B cell (primary cell): ENCODE measurements at places on chromosomes 3 and 15.
A peak's percentile ranks its signal among the peaks of the same experiment; 100 is the strongest.

DNA sequence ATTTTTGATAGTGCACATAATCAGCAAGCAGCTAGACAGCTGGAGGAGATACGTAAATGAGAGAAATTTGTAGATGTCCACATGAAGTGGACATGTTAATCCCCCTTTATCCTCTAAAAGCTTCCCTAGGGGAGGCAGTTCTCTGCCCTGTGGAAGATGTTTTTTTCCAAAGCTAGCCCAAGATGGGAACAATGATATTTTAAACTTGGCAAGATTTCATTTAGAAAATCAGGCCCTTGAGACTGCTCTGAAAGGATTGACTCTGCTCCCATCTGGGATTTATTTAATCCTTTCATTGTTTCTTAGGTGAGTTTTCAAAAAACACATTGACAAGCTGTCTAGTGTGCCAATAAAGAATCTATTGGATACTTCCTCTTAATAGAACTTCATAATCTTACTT lies 92.0 kb downstream of the SYNPR start:
- DNase-seq, result no peak

GRCh38 chr3:17456046-17456445 lies 286.4 kb downstream of the TBC1D5 start:
- no peak for DNase-seq

- no peak for DNase-seq
Observed at GRCh38 chr15:48289628-48290027, 41.6 kb upstream of the DUT start.

DNA sequence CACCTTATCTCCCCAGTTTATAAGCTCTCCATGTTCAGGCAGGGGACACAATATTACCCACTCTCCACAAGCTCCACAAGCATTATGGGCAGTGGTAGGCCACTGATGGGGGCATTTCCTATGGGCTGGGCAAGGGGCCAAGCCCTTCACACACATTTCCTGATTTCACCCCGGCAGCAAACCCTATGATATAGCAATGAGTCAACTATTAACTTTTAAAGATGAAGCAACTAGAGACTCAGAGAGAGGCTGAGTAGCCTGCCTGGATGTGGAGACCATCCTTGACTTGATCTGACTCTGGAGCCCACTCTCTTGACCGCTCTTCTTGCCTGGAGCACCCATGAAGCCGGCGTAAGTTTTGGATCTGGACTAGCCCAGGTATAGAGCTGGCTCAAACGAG lies 27.4 kb downstream of the FOXL2NB start:
- no peak for DNase-seq

DNA sequence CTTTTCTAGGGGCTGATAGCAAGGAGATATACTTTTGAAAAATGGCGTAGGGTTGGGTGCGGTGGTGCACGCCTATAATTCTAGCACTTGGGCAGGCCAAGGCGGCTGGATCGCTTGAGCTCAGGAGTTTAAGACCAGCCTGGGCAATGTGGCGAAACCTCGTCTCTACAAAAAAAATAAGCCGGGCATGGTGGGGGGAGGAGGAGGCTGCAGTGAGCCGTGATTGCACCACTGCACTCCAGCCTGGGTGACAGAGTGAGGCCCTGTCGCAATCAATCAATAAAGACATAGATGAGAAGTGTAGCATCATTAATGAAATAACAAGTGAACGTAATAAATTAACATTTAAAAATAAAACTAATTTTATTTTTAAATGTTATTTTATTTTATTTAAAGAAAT lies 134.6 kb downstream of the SLCO3A1 start:
- no peak for DNase-seq

DNA sequence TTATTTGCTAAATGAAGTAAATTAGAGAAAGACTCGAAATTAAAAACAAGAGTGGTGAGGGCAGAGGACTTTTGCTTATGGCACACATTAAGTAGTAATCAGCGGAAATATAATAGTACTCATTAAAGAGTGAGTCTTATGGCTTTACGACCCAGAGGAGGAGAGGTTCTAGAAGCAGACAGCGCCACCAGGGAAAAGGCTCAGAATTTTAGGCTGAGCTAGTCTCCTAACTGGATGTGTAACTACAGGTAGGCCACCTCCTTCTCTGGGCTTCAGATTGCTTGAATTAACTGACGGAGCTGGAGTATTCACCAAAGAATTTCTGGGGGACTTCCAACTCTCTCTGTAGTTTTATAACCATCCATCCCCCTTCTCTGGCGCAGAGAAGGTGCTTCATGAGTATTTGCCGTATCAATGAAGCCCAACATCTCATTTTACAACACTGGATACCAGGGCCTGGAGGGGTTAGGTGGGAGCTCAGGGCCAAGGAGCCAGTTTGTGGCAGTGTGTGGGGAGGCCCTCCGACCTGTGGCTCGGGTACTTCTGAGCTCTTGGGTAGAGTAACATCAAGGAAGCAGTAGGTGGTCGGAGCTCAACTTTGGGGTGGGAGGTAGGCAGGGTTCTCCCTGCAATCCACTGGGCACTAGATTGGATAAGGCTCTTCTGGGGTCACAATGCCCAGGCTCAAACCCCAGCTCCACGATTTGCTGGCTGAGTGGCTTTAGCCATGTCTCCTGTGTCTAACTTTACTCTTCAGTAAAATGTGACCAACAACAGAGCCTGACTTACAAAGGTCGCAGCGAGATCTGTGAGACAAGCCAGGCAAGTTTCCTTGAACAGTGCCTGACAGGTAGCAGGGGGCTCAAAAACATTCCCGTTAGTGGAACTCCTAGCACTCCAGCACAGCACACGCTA lies 1.1 kb downstream of the CHCHD4 start:
- peak; percentile 23 for DNase-seq

DNA sequence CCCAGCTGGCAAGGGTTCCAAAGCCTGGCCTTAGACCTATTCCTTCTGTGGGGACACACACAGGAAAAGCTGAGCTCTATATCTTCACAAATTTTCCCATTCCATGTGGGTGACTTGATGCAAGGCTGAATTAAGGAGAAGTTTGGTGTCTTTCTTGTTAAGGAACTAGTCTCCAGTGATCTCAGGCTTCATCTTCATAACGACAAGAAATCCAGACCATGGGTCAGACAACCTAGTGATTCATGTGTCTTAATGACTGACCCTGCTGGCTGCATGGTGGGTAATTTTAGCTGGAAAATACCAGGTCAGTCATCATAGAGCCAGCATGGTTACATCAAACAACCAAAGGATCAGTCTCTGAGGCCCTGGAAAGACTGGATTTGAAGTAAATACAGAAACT lies 112.7 kb upstream of the SLC4A7 start:
- DNase-seq, result no peak

- DNase-seq, result no peak
Observed at GRCh38 chr3:123194552-123194951, 7.2 kb upstream of the SEC22A start.

DNA sequence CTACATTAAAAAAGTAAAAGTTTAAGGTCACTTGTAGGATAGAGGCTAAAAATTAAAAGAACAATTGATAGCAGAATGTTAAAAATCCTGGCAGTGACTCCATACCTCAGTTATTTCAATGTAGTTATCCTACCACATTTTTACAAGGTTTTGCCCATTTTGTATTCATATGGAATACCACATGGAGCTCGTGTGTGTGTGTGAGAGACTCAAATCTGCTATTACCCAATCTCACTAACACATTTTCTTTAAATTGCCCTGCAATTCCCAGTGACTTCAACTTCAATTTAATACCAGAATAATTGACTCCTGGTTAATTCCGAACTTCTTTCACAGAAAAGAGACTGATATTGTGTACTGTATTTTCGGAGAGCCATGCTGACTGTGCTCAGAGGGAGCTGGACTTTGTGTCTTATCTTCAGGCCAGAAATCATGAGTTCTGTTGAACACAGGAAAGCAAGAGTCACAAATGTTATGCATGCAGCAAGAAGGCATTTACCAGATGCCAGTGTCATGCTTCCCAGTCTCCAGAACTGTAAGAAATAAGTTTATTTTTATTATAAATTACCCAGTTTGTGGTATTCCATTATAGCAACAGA lies 529.0 kb upstream of the NECTIN3 start:
- no peak for DNase-seq

DNA sequence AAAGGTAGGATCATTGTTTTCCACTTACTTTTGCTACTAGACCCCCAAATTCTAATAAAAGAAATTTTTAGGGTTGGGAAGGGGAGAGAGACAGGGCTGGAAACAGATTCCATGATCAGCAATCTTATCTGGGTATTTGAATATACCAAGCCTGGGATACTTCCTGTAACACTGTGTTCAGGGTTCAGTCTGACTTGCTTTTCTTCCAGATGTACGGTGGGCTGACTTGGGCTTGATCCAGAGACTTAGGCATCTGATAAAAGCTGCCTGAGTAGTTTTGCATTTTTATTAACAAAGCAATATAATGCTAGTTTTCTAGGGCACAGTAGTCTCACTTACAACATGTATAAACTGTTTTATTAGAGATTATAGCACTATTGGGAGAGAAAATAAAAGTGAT lies 49.2 kb downstream of the KCNMB2 start:
- no peak for DNase-seq

DNA sequence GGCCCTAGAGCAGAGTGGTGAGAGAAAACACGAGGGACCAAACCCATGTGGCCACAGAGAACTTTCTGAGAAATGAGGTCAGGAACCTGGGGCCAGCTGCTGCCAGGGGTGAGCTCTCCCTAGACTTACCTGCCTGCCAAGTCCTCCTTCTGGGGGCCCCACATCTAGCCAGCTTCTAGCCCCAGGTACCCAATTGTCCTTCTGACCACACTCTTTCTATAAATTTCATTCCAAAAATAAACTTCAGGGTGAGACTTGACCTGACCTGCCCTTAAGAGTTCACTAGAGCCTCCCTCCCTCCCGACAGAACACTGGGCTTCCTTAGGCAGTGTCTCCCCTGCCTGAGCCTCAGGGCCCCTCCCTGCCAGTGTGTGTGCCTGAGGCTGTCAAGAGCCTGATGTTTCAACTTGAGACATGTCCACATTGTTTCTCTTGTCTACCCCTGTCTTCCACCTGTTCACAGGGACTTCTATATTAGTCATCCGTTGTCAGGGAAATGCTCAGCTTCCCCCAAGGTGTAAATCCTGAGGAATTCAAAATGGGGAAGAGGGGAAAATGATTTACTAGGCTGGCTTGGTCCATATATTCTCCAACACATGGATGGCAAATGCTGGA lies 312.8 kb upstream of the TLE3 start:
- DNase-seq, result no peak

DNA sequence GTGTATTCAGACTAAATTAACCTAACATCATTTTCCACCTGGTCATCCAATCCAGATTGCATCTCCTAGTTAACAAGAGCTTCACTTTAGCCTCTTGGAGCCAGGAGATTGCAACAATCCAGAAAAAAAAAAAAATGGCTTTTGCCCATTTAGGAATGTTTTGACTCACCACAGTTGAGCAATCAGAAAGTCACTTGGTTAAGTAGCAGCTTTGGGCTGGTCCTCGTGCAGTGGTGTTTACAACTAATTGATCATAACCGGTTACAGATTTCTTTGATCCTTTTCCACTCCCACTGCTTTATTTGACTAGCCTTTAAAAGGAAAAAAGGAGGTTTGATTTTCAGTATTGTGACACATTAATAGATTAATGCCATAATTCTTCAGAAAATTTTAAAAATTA lies 688.8 kb upstream of the CCDC54 start:
- no peak for DNase-seq

- DNase-seq, result peak; percentile 70
Observed at GRCh38 chr3:172591876-172592771, 68.9 kb upstream of the TNFSF10 start.

DNA sequence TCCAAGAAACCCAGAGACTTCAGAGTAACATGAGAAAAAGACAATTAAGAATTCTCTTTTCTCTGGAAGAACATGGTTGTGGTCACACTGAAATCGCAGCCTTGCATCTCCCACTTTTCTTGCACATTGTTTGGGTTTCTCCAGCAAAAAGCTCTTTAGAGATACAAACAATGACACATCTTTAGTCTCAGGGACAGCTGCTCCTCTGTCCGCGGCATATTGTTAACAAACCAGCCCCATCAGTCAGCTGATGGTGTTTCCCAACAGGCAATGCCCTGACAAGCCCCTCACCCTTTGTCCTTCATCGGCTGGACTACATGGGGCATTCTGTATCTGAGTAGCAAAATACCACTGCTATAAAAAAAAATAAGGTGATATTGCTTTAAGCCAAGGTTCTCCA lies 53.4 kb downstream of the UMPS start:
- no peak for DNase-seq

DNA sequence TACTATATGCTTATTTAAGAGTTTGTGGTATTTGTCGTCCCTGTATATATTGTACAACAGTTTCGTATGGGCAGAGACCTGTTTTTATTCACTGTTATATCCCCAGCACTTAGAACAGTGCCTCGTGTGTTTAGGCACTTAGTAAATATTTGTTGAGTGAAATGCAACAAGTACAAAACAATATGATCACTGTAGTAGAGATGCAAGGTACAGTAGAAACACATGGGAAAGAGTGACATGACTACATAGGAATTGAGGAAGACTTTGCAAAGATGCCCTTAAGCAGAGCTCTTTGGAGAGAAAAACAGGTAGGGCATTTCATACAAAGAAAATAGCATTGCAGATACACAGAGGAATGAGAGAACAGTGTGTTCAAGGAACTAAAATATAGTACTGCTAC lies 18.3 kb downstream of the RASA2 start:
- DNase-seq, result no peak

- DNase-seq, result no peak
Observed at GRCh38 chr3:99236576-99236975, 335.1 kb upstream of the DCBLD2 start.

DNA sequence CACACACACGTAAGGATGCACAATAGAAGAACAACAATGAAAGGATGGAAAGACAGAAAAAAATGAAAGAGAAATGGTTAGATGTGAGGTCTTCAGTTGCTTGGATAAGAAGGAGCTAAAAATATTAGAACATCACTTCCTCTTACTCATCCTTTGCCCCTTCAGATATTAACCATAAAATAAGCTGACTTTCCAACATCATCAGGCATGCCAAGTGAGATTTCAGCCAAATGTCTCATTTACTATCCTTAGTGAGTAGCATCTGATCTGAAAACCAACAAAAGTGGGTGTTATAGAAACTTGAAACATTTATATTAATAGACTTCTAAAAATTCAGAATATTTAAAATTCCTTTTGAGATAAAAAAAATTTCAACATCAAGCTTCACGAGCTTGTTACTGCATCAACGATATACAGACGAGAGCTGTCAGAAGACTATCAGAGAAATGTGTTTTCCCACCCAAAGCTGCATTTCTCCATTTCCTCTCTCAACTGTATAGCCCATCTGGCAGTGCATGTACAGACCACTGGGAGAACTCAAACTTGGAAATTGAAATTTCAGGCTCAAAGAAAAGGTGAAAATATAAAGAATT lies 25.4 kb upstream of the LSAMP start:
- no peak for DNase-seq

- no peak for DNase-seq
Observed at GRCh38 chr3:45583021-45583851, 11.3 kb upstream of the LIMD1 start.

GRCh38 chr3:124372775-124373174 lies 357.5 kb upstream of the UMPS start:
- no peak for DNase-seq

- DNase-seq, result no peak
Observed at GRCh38 chr3:50317300-50317699, 5.2 kb downstream of the HYAL2 start.

- DNase-seq, result no peak
Observed at GRCh38 chr3:124322966-124323365, 331.0 kb upstream of the ROPN1 start.

GRCh38 chr15:62482785-62483429 lies 317.8 kb upstream of the C2CD4B start:
- no peak for DNase-seq
